ENCODE measurements at places on chromosomes 12 and 14.

DNA sequence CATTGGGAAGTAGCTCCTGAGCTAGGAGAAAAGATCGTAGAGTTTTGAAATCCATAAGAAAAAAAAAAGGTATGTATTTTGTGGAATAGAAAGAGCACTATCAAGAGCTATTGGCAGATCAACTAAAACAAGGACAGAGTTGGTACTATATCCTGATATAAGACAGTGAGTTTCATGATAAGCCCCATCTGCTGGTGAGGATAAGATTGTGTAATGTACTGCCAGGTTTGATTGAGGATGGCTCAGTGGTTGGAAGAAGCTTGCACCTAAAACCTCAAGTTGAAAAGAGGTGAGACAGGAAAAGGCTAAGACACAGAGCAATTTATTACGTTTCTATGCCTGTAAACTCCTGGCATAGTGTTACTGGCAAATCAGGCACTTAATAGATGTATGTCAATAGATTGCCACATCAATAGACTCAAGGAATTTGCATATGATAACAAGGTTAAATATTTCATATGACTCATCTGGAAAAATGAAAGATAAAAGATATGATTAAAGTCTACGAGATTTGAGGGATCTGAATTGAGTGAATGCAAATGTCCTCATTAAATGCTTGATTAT lies 525.6 kb downstream of the FLRT2 start:
- DNase-seq: no peak

DNA sequence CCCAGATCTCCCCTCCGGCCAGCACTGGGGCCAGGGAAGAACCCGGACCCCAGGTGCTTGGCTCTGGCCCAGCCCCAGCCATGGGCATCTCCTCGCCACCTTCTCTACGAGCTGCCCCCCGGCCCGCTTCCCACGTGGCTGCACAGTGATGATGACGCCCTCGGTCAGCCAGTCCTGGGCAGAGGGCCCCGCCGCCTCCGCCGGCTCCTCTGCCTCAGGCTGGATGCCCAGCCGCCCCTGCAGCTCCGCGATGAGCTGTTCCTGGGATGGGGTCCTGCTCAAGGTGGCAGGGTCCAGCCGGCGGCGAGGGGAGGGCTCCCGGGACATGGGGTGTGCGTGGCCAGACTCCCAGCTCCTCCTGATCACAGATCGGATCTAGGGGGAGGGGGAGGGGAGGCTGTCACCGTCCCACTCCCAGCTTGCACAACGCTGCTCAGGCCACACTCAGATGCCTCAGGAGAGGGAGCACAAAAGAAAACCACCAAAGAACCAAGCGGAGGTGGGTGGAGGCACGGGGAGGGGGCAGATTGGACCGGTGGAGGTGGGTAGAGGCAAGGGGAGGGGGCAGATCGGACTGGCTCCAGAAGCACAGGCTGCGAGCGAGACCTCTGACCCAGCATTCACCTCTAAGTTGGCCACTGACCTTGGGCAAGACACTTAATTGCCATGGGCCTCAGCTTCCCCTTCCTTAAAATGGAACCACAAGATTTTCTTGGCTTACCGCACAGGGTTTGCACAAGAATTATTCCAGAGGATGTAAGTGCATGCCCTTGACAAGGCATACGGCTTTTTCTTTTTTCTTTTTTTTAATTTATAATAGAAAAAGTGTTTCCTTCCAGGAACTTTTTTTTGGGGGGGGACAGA lies 16.1 kb upstream of the RPLP0 start:
- no peak for DNase-seq

- peak; percentile 56 for DNase-seq
Measured at GRCh38 chr14:64760146-64760755, 56.0 kb downstream of the PLEKHG3 start.

DNA sequence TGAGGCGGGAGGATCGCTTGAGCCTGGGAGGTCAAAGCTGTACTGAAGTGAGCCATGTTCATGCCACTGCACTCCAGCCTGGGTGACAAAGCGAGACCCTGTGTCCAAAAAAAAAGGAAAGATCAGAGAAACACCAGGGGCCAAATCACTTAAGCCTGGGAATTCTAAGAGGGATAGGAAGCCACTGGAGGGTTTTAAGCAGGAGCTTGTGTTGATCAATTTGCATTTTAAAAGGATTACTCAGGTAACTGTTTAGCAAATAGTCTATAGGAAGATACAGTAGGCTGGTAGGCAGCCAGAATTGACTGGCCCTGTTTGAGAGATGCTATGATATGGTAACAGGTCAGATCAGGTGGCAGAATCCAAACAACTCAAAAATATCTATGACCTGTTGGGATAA lies 162.7 kb downstream of the SPTSSA start:
- DNase-seq: no peak

DNA sequence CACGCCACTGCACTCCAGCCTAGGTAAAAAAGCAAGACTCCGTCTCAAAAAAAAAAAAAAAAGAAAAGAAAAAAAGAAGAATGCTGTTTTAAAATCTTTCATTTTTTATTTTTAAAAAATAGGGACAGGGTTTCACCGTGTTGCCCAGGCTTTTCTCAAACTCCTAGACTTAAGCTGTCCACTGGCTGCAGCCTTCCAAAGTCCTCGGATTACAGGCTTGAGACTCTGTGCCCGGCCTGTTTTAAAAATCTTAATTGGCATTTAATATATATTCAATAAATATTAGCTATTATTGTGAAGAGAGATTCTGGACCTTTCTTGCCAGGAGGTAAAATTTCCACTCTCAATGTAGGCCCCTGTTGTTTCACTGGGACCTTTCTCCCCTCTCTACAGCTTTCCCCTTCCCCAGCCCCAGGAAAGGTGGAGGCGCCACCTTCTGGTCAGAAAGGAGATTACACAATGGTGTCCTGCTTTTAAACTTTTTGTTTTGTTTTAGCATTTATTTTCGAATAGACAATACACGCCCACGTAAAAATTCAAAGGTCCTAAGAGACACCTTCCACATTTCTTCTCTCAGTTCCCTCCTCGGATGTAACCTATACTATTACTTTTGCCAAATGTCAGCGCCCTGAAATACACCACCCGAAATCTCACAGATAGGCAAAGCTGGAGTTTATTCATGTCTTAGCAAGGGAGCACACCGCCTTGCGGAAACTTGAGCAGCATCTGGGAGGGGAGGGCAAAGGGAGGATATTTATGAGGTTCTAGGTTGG lies 23.8 kb upstream of the PHC1 start:
- peak; percentile 37 for DNase-seq

GRCh38 chr12:51620448-51620847 lies 29.4 kb downstream of the SCN8A start:
- no peak for DNase-seq

DNA sequence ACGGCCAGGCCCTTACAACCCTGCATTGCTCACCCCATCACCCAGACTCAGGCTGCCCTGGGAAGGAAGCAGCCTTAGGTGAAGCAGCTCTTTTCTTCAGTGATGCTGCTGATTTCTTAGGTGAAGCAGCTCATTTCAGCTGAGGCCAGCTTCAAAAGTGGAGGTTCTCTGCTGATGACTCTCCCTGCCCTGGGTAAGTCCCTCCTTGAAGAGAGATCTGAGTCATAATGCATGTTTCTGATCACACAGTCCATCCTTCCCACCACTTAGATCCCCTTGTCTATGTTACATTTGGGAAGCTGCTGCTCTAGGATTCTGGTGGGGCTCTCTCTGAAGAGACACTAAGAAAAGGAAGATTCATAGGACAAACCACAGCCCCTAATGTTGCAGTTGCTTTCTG lies 17.2 kb upstream of the ZNF140 start:
- no peak for DNase-seq

- DNase-seq: no peak
Measured at GRCh38 chr12:3097186-3097804, 20.1 kb downstream of the TSPAN9 start.

GRCh38 chr14:23638414-23639047 lies 2.4 kb downstream of the DHRS2 start:
- DNase-seq: no peak

DNA sequence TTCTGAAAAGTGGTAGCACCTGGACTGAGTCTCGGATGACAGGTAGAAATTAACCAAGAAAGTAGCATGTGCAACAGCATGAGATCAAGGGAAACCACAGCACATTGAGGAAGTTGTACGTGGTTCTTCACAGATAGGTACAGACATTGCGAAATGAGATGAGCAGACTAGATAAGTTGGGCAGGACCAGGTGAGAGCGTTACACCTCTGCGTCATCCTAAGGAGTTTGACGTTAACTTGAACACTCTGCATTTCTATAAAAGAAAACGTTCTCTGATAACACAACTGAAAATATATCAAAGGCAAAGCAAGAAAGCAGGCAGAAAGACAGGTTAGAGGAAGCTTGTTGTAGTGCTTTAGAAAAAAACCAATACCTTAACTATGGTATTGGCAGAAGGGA lies 98.5 kb upstream of the RASSF8 start:
- DNase-seq: no peak

DNA sequence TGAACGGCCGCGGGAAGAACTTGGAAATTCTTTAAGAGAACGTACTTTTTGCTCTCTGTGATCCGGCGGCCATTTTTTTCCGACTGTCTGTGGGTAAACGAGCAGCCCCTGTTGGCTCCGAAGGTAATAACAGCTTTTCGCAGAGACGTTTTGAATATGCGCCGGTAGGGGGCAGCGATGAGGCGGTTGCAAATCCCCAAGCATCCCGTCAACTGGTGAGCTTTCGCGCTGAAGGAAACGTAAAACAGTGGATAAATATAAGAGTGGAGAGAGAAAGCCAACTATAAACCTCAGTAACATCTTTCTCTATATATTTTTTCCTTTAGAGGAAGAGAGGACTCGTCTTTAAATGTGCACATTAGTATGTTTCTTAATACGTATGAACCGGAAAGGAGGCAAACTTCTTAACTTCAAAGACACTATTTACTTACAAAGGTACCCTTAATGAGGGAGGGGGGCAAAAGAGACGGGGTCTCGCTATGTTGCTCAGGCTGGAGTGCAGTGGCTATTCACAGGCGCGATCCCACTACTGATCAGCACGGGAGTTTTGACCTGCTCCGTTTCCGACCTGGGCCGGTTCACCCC lies 9.6 kb upstream of the NEMF start:
- DNase-seq: peak; percentile 87

DNA sequence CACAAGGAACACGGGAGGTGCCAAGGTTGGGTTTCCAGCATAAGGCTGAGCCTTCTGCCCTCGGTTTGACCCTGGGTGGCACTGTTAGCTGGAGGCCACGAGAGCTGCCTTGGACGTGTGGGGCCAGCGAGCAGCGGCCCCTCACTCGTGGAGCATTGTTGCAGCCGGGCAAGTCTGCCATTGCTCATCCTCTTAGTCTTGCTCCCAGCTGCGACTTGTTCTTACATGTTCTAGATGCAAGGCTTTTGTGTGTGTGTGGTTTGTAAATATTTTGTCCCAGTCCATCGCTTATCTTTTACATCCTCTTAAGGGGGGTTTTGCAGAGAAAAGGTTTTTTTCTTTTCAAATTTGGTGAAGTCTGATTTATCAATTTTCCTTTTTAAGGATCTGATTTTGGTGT lies 21.1 kb upstream of the C1S start:
- no peak for DNase-seq

- no peak for DNase-seq
Measured at GRCh38 chr12:27143256-27144069, 61.1 kb upstream of the C12orf71 start.

GRCh38 chr14:34030864-34031263 lies 80.0 kb upstream of the EGLN3 start:
- no peak for DNase-seq

DNA sequence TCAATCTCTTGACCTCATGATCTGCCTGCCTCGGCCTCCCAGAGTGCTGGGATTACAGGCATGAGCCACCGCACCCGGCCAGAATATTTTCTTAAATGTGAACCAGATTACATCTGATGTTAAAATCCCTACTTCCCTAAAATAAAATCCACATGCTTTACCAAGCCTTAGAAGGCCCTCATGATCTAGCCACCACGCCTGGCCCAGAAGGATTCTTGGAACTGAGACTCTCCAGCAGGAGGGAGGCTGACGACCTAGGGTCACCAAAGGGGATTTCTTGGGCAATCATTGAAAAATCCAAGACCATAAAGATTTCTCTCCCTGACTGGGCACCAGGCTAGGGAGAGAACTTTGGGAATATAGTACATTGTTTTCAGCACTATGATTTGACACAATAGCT lies 25.2 kb upstream of the RASSF3 start:
- DNase-seq: no peak

- no peak for DNase-seq
Measured at GRCh38 chr12:44317651-44318126, 481.8 kb downstream of the TMEM117 start.

GRCh38 chr14:95515080-95515489 lies 1.4 kb downstream of the SYNE3 start:
- DNase-seq: no peak

GRCh38 chr14:95313707-95314106 lies 6.0 kb downstream of the CLMN start:
- DNase-seq: no peak

DNA sequence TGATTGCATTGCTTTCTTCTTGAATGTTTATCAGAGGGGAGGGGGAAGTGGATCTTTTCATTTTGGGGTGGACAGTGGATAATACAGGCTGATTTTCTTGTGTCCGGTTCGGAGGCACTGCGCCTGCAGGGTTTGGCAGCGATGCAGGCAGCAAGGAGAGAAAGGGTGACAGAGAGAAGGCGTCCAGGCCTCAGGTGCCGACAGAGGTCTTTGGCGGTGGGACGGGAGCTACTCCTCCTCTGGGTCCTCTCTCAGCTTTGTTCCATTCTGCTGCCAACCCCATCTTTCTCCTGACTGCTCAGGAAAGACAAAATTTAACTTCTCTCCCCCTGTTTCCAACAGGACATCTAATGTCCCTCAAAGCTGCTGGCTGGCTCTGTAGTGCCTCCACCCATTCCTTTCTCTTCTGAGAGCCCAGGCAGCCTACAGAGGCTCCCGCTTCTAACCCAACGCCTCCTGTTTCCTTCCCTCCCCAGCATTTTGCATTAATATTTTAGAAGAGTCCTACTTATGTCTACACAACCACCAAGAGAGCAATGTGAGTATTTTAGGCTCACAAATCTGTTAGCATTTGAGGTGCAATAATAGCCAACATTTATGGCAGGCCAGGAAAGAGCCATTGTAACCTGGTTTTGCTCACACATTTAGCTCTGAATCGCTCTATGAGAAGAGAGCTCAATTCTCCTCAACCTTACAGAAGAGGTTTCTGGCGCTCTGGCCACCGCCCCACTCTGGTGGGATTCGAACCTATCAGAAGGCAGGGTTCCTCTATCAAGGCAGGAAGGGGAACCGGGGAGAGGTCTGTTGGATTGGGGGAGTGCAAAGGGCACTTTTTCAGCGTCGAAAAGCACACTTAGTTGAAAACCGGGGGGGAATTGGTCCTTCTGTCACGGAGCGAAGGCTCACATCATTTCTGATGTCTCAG lies 7.1 kb upstream of the TBX5 start:
- no peak for DNase-seq
